ENCODE measurements at places on chromosomes 5 and 9.
A peak's percentile ranks its signal among the peaks of the same experiment; 100 is the strongest.

DNA sequence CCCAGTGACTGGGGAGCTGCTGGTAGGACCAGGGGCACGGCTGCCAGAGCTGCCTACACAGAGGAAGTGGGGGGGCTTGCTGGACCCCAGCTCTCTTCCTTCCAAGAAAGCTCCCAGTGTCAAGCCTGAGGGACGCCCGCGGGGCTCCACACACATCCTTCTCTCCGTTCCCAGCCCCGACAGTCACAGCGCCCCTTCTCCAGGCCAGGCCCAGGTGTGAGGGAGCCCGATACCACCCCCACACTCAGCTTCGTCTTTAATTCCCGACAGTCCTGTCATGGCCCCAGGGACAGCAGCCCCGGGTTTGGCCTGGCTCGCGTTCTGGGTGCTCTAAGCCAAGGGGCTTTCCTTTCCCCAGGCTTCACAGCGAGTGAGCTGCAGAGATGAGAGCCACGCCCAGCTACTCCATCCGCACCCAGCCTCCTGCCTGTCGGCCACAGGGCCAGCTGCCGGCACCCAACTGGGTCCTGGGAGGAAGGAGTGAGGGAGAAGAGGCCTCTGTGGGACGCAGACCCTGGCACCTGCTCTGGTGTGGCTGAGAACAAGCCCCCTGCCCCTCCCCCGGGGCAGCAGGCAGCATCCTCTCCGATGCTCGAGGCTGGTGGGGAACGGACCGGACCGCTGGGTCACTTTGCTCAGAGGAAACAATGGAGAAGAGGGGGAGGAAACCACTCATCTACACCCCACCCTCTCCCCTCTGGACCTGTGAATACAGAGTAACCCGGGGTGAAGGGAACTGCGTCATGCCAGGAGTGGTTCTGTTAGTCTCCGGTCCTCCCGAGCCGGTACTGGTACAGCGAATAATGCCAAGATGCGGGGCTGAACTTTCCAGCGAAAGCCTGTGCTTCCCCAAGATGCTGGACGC is 53.9 kb upstream of the PHYKPL start:
- DNase-seq: no peak

- DNase-seq: peak; percentile 8
Measured at GRCh38 chr5:151483647-151484046, 36.2 kb downstream of the SLC36A1 start.

- DNase-seq: no peak
Measured at GRCh38 chr9:135770771-135771170, 68.8 kb downstream of the KCNT1 start.

- no peak for DNase-seq
Measured at GRCh38 chr5:133992429-133993155, 12.2 kb downstream of the VDAC1 start.

DNA sequence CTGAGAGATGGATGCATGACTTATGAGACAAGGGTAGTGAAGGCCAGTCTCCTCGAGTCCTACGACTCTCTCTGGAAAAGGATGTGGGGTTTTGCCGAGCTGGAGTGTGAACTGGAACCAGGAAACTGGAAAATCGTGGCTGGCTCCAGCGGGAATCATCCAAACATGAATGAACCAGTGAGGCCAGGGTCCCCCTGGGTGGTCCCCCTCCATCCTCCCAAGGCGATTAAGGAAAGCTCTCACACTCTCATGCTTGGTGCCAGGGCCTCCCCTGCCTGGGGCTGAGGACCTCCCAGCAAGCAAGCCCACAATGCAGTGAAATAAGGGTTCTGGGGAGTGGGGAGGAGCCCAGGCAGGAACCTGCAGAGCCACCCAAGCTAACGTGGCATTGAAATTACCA is 9.6 kb upstream of the AMBP start:
- no peak for DNase-seq

DNA sequence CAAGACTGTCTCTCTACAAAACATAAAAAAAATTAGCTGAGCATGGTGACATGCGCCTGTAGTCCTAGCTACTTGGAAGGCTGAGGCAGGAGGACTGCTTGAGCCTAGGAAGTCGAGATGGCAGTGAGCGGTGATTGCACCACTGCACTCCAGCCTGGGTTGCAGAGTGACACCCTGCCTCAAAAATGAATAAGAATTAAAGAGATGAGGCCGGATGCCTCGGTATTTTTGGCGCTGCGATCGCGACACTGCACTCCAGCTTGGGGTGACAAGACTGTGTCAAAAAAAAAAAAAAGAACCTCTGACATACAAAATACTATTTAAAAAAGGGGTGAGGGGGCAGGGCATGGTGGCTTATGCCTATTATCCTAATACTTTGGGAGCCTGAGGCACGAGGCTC is 7.3 kb downstream of the GPBP1 start:
- no peak for DNase-seq

All from KBM-7 (cell line).